NB4 (cell line): ENCODE measurements at places on chromosomes 11 and 22.

DNA sequence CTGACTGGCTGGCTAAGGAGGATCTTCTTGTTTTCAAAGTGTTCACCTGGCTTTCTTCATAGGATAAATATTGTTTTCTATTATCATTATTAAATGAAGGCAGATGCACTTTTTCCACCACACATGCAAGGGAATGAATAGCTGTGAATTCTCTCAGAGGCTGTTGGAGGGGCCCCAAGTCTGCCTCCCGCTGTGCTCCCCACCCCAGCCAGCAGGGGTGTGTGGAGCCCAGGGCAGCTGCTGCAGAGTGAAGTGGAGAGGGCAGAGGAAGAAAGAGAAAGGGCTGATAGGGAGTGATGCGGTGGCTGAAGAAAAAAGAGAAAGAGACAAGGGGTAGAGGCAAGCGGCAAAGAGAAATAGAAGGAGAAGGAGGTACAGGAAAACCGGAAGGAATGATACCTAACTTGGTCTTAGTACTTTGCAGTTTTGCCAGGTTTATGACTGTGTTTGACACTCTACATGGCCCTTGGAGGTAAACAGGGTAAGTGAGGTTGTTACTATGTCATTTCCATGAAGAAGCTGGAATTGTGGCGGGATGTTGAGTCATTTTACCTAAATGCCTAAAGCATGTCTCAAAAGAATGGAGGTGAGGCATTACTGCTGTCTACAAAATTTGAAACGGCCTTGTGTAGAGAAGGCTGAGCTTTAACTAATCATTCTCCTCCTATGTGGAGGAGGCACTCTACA is 145.7 kb upstream of the B3GAT1 start:
- no peak for DNase-seq

DNA sequence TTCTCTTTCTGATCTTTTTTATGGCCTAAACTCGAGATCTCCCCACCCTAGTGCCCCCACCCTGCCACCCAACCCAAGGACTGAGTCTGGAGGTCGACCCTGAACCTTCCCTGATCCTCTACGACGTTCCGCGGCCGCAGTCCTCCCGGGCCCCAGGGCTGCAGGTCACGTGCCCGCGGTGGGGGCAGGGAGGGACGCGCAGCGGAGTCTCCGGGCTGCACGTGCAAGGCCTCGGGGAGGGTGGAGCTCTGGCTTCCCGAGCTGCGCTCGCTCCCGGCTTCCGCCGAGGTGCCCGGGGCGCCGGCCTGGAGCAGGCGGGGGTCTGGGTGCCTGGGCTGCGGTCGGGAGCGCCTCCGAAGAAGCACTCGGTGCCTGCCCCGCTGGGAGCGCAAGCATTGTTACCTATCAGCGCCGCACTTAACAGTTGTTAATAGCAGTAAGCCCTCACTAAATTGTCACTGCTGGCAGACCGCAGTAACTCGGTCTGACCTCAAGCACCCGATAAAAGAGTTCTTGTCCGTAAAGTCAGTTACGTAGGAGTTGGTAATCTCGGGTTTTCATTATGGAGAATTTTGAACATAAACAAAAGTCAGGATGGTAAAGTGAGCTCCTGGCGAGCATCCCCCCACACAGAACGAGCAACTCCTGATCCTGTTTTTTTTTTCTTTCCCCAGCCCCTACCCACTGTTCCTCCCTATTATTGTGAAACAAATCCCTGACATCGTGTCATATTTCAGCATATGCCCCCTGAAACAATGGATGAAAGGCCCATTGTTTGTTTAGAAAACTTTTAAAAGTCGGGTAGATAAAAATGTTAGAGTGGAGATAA is 69.7 kb upstream of the EP300 start:
- DNase-seq, result peak; percentile 95

- no peak for DNase-seq
Measured at GRCh38 chr11:72233773-72234513, 9.4 kb downstream of the INPPL1 start.

GRCh38 chr22:36965696-36966095 is 52.3 kb downstream of the CSF2RB start:
- peak; percentile 11 for DNase-seq

DNA sequence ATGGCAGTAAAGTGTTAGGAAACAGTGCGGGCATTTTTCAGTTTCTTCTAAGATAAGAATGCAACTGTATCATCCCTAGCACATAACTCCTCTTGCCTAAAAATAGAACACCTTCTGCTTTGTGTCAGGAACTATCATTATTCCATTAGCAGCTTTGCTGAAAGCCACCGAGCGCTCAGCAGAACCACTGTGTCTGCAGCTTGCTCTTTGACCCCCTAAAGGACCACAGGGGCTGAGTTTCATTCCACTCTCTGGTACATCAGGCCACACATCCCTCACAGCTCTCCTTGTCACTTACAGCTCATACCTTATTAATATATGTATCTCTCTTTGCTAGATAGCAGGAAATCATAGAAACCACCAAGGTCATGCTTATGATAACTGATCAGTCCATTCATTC is 360.2 kb downstream of the KCNA4 start:
- no peak for DNase-seq

GRCh38 chr22:18000441-18001039 is 23.8 kb downstream of the MICAL3 start:
- DNase-seq, result peak; percentile 25

GRCh38 chr11:13644997-13645687 is 23.3 kb upstream of the FAR1 start:
- DNase-seq, result no peak

GRCh38 chr11:13423372-13423771 is 39.6 kb downstream of the BTBD10 start:
- no peak for DNase-seq

DNA sequence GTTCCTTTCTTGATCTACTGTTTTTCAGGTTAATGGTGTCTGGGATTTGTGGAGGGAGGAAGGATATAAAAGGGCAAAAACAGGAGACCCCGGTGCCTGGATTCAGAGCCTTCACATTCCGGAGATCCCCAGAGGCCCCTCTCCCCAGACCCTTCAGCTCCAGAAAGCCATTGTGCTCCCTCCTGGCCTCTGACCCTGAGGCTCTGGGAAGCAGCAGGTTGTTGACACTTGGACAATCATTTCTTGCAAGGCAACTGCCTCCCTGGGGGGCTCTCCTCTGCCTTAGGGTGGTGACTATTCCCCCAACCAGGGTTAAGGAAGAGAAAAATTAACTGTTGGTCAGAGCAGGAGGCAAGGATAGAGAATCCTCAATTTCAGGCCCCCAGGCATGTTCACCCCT is 86.9 kb upstream of the NNMT start:
- no peak for DNase-seq

GRCh38 chr11:129322941-129323340 is 52.7 kb upstream of the BARX2 start:
- DNase-seq, result no peak

DNA sequence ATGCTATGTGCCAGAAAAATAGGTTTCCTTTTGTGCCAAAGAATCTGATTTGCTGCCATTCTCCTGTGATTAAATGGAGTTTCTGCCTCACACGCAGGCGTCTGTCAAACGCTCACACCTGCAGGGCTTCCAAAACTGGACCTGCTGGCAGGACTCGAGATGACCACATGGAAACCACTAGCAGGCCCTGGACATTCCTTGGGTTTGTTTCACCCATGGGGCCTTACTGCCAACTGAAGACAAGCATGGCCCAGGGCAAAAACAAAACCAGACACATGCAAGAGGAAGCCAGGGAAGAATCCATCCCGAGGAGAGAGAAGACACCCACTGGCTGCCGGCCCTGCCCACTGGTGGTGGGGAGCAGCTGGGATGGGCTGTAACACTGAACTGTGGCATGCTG is 55.9 kb upstream of the MN1 start:
- no peak for DNase-seq

DNA sequence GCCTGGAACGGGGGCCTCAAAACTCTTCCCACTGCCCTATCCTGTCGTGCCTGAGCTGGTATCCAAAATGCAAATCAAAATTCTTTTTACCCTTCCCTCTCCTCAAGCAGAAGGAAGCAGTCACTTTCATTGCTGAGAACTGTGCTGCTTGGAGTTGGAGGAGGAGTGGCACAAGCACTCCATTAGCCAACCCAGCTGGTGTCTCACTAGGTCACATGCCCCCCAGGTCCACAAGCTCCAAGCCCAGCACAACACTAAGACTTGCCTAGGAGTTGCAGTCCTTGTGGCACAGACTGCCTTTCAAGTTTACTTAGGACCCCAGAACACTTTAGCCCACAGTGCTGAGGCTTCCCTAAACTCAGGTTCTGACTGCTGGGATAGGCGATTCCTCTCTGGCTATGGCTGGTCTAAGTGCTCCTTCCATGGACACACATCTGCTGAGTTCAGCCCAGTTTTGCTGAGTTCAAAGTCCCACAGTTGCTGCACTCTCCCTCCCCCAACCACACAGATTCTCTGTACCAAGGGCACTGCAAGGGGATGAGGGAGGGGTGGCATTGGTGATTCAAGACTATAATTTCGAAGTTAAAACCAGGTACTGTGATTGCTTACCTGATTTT is 68.6 kb downstream of the CHRDL2 start:
- no peak for DNase-seq

GRCh38 chr22:21759093-21759492 is 23.5 kb upstream of the YPEL1 start:
- no peak for DNase-seq

GRCh38 chr22:41781507-41781906 is 19.0 kb upstream of the CCDC134 start:
- no peak for DNase-seq

DNA sequence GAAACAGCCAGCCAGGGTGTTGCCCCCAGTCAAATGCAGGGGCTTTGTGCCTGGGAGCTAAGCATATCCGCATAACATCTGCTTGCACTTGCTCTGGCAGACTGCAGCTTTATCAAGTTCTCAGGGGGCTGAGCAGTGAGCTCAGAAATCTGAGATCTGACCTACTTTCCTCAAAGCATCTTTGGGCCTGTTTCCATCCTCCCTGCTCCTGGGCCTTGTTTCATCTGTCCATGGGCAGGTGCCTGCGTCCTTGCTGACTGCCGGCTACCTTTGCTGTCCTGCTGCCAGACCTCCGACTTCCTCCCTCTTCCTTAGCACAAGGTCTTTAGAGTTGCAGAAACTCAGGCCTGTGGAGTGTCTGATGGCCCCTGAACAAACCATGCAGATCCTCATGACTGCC is 131.2 kb upstream of the B3GAT1 start:
- no peak for DNase-seq
